ENCODE measurements at places on chromosomes 16 and 17. TPM values are rescaled to one million over a fixed set of nuclear protein-coding genes. Genes with fewer than 3 reads are reported as not detected.

GRCh38 chr16:10694830-10695229, at the start of gene TEKT5:
Gene TEKT5 (minus strand): TSS chr16:10694930. CDS start chr16:10694873, 57 bp downstream.
- no peak for DNase-seq

DNA sequence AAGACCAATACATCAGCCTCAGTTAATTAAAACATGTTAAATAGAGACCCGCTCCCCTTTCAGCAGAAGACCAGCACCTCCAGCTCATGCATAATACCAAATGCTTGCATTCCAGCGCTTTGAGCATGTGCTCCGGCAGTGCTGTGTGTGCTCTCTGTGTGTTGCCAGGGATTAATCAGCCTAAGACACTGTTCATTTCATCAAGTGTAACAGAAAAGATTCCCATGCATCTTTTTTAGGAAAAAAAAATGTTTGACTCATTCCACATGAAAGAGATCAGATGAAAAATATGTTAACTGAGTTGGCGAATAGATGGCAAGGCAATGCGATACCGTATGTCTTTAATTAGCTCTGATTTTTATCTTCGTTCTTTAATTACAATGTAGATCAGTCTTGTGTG, 187.6 kb downstream of the RPTOR start:
- no peak for DNase-seq

- no peak for DNase-seq
Observed at GRCh38 chr17:35900280-35900679, 20.1 kb upstream of the CCL5 start.

DNA sequence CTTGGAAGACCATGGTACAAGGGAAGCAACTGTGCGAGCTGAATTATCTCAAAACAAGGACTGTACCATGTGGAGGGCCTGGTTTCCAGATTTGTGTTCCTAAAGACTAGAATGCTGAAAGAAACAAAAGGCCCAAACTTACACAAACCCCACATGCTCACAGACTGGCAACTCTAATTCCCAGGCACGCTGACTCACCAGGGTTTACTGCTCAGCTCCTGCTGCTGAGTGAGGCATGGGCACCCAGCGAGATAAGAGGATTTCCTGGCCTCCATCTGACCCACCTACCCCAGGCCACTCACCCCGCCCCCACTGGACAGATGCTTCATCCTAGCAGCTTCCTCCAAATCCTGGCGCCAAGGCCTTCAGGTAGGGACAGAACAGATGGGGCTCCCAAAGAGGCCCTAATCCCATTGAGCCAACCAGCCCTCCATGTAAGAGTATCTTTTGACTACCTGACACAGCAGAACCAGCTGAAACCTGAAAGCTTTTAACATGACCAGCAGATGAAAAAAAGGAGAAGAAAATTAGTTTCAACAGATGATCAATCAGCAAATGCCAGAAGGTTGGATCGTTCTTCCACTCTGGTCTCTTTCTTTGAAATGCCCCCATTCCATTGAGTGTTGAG, 33.9 kb downstream of the DCUN1D3 start:
- no peak for DNase-seq

- no peak for DNase-seq
Observed at GRCh38 chr16:24971718-24972117, 43.5 kb downstream of the ARHGAP17 start.

GRCh38 chr17:13542636-13543035, 59.1 kb downstream of the HS3ST3A1 start:
- DNase-seq = no peak

- no peak for DNase-seq
Observed at GRCh38 chr17:50837980-50838954, 2.9 kb downstream of the WFIKKN2 start.

DNA sequence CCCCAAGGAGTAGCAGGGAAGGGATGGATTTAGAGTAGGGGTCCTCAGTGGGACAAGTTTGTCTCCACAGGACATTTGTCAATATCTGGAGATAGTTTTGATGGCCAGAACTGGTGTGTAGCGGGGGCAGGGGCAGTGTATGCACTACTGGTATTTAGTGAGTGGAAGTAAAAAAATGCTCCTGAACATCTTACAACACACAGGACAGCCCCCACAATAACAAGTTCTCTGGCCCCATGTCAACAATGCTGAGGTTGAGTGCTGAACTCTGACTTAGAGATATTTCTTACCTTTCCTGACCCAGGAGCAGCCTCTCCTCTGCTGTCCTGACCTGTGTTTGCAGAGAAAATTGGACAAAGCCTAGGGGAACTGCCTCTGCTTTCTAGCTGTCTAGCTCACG, 365.8 kb downstream of the HAPSTR1 start:
- DNase-seq = no peak

DNA sequence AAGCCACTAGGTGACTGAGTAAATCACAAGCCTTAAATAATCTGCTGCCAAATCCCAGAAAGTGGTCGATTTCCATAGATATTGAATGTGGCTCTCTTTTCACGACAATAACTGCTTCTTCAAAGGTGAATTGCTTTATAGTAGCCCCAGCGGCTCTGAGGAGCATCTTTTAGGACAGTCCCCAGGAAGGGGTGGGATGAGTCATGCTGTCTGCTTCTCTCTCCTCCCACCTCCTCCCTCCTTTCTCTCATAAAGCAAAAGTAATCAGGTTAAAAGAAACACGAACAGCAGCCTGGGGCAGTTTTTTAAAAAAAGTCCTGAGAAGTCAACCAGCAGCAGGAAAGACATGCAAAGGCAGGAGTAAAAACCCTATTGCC, 1.8 kb downstream of the KIAA0513 start:
- DNase-seq = no peak

- DNase-seq = no peak
Observed at GRCh38 chr16:27723711-27724481, 174.0 kb downstream of the KATNIP start.

- no peak for DNase-seq
Observed at GRCh38 chr16:81601601-81602255, 157.1 kb downstream of the CMIP start.

DNA sequence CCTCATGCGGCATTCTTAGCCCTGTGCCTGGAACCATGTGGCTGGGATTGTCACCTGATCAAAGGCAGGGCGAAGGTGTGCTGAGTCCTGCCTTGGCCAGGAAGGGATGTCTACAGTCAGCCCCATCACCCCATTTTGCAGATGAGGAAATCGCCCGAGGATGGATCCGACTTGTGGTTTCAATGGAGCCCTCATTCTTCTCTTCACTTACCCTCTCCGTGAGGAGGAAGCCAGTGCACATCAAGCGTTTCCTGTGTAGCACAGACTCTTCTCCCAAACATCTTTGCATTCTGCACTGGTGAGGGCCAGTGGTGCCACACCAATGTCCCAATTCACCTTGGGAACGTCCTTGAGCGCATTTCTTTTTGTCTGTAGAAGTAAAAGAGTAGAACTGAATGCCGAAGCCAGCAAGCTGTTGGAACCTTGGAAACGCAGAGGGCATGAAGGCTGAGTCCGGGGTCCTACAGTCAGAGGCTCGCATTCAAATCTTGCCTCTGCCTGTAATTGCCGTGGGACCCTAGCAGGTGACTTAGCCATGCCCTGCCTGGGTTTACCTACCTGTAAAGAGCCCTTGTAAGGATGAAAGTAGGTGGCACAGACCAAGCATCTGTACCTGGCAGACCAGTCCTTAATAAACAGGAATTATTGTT, 85.4 kb downstream of the IRF8 start:
- no peak for DNase-seq

GRCh38 chr17:44894642-44895041, 4.6 kb downstream of the EFTUD2 start:
- no peak for DNase-seq

DNA sequence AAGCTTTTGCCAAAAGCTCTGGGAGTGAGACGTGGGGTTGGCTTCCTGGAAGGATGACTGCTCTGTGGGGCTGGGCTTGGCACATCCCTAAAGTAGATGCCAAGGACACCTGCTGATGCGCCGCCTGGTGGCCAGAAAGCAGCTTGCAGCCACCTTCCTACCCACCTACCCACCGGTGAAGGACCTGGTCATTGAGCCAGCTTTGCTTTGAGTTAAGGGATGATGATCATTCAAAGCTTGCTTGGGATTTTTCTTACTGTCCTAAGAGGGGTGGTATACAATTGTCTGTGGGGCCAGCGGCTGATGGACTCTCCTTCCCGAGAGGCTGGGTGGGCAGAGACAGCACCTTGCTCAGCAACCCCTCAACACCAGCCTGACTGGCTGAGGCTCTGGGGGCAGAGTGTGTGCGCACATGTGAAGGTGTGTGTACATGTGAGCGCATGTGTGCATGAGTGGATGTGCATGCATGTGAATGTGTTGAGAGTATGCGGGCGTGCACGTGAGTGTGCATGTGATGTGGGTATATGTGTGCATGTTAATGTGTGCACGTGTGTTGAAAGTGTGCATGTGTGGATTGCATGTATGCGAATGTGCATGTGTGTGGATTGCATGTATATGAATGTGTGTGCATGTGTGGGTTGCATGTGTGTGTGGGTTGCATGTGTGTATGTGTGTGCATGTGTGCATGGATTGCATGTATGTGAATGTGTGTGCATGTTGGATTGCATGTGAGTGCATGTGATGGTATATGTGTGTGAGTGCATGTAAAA, 18.6 kb downstream of the C1QTNF1 start:
- no peak for DNase-seq

GRCh38 chr17:5210091-5210490, 18.4 kb upstream of the ZNF594 start:
- no peak for DNase-seq

DNA sequence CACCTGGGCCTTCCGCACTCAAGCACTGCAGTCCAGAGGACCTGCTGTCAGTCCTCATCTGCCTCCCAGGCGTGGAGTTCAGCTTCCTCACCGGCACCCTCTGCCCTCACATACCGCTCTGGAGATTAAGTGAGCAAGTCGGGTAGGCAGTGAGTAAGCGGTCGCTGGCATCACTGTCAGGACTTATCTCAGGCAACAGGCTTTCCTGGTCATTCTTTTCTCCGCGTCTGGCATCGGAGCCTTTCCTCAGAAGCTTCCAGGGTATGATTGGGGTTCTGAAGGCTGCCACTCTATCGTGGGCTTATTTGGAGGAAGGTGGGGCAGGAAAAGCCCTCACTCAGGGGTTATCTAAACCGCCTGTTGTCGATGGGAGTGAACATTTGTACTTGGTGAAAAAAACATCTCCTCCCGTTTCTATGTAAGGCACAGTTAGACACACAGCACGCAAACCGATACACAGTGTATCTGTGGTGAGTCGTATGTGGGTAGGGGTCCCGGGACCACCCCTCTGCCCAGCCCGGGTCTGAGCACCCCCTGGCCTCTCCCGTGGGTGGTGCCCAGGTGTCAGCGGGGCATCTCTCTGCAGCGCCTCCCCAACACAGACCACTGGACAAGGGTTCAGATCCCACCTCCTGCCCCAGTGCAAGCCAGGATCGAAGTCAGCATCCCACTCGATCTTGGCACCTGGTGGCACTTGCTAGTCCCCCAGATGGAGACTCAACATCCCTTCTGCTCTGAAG, 92.5 kb upstream of the PLCG2 start:
- DNase-seq = no peak

GRCh38 chr17:77491921-77492445, 351.2 kb downstream of the SEC14L1 start:
- no peak for DNase-seq

DNA sequence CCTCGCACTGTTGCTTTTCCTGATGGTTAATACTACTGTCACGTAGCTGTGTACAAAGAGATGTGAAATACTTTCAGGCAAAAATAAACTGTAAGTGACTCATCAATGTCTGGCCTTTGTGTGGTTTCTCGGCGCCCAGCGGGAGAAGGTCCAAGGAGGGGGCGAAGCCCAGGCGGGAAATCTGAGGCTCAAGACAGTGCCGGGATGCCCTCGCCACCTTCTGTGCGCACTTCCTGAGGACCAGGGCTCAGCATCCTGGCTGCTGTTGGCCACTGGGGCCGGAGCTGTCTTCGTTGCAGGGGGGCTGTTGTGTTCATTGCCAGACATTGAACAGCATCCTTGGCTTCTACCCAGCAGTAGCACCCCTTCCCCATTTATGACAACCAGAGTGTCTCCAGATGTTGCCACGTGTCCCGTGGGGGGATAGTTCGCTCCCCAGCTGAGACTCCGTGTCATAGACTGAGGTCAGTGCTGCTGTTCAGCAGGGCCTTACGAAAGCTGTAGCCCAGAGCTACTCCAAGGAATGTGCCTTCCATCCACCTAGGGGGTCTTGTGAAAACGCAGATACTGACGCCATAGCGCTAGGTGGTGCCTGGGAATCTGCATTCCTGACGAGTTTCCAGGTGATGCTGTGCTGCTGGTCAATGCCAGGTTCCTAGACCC, 67.3 kb upstream of the PLCG2 start:
- DNase-seq = no peak

- no peak for DNase-seq
Observed at GRCh38 chr17:3669085-3669347, 404 bp downstream of the EMC6 start.

DNA sequence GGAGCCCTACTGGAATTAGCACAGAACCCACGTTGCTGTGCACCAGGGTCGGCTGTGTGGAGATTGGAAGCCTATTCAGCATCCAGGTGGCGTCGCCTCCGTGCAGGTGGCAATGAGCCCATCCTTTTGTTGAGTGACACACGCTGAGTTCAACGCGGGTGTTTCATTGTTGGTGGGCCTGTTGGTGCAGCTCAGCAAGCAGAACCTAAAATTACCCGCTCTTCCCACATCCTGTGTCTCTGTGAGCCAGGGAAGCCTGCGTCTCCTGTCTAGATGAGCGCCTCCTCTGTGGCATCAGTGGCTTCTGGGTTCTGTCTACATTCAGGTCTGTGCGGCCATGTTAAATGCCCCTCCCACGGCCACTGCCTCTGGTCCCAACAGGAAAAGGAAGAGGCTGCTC, 14.5 kb downstream of the CD2BP2 start:
- DNase-seq = peak; percentile 22

The NDEL1 gene
- total RNA-seq = 66.5 TPM

The PRAC1 gene
- total RNA-seq = 9.6 TPM

The GAS7 gene
- 47.1 TPM for total RNA-seq

The NECAB2 gene
- not detected for total RNA-seq

The CLEC19A gene
- not detected for total RNA-seq

The MAPK8IP3 gene
- 44.9 TPM for total RNA-seq

The KRTAP3-1 gene
- not detected for total RNA-seq

The FSCN2 gene
- 6.6 TPM for total RNA-seq

The PIGW gene
- total RNA-seq = 3.2 TPM
